ENCODE measurements at places on chromosomes 6 and 20.

DNA sequence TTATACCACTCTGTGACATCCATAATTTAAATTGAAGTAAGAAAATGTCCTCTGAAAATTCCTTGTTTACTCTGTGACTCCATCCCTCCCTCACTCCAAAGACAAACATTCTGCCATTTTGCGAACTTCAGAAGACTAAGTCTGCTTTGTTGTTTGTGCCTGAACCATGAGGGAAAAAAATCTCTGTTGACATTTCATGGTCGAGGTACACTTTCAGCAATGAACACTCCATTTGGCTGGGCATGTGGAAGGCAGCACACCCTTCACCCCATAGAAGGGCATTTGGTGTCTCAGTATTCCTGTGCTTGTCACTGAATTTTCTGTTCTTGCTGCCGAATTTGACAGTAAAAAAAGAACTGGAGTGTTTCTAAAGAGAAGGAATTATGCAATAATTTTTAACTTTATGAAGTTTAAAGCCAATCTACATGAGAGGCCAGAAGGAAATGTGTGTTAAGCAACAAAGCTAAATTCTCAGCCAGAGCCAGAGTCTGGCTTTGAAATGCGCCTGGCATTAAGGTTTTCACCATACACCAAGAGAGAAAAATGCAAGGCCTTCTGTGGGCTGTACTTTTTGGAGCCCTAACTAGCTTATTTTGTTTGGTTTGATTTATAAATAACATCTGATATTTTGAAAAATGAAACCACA, 4.7 kb upstream of the PBOV1 start:
- no peak for DNase-seq

DNA sequence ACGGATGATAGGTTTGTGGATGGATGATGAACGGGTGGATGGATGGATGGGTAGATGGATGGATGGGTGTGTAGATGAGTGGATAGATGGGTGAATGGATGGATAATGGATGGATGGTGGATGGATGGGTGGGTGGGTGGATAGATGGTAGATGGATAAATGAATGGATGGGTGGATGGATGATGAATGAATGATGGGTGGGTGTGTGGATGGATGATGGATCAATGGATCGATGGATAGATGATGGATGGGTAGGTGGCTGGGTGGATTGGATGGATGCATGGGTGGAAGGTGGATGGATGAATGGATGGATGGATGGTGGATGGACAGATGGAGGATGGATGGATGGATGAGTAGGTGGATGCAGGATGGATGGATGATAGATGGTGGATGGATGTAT, 394.1 kb downstream of the TAF4 start:
- no peak for DNase-seq

DNA sequence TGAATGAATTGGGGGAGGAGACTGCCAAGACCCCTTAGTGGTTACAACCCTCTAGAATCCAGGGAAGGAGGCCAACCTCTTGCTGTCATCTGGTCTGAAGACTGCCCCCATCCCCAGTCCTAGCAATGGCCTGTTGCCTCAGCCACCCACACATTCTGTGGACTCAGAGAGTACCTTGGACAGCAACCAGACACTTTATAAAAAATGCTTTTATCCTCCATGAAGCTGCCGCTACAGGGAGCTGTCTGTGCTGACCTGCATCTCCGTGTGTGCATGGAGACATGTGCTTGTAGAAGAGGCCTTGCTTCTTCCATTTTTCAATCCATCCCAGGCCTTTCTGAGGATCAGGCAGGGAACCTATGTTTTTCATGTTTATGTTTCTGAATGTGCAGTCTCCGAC, 15.2 kb downstream of the CDH22 start:
- DNase-seq, result no peak

- DNase-seq, result no peak
Observed at GRCh38 chr6:132247381-132248159, 153.7 kb downstream of the MOXD1 start.

DNA sequence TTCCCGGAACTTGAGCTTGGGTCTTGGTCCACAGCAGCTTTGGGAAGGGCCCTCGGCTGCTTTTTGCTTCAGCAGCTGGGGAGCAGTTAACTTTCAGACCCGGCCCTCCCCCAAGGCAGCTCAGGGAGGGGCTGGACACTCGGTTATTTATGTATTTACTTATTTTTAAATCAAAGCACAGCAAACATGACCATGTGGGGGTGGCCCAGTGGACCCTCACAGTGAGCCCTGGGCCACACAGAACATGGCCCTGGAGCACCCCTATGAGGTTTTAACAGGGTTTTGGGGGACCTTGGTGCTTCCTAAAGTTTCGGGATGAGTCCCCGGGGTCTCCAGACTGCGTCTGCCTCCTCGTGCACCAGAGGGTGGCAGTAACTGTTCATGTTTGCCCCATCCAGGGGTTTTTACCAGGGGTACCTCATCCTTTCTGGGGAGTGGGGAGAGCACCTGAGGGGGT, 26.6 kb upstream of the NPBWR2 start:
- DNase-seq, result no peak

GRCh38 chr6:98044151-98044561, 761.1 kb upstream of the MMS22L start:
- no peak for DNase-seq

GRCh38 chr20:42051921-42052320, 433.7 kb upstream of the CHD6 start:
- no peak for DNase-seq

- DNase-seq, result peak; percentile 23
Observed at GRCh38 chr20:33811776-33812151, 616 bp downstream of the CHMP4B start.
